Muscle of leg (tissue), 16 donors: ENCODE measurements at places on chromosomes 11 and 22. TPM values are rescaled to one million over a fixed set of nuclear protein-coding genes. Genes with fewer than 3 reads are reported as not detected.

The PLEKHA7 gene
- total RNA-seq = 2.6 TPM

DNA sequence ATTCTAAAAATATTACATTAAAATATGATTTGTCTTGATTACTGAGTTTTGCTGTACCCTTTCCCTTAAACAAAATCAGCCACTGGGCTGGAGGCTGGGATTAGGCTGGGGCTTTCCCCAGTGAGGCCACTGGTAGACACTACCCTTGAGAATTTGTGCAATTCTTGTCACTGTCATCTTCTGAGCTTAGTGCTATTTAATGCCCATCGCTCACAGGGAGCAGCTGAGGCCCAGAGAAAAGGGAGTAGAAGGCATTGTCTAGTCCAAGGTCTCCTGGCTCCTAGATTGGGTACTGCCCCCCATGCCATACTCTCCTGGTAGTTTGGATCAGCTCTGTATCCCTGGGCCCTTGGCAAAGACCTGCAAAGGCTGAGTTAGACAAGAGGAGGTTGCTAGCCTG lies 6.7 kb downstream of the CHRM1 start:
- no peak for DNase-seq
- peaks cover 2% of the 10 kb centered on the region for H3K4me1 ChIP-seq
- no peaks in the 10 kb centered on the region for H3K36me3 ChIP-seq
- H3K27me3 ChIP-seq = peaks cover 7% of the 10 kb centered on the region

The ARFIP2 gene
- 29.7 TPM for total RNA-seq

DNA sequence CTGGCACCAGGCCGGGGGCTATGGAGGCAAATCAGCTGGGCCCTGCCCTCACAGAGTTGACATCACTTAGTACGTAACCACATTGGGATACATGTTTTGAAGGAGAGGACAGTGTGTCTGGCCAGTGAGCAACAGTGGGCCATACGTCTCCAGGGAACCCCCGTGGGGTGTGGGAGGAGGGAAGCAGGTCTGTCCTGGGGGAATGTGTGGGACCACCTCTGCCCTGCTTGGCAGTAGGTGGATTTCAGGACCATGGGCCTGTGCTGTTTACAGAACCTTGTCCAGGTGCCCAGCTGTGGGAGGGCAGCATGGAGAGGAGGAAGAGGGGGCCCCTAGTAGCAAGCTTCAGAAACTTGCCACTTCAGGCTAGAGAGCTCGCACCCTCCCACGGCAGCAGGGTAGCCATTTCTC lies 21.0 kb downstream of the P2RY2 start:
- no peak for DNase-seq
- H3K27me3 ChIP-seq = no peaks in the 10 kb centered on the region
- no peak overlapping the region for H3K27ac ChIP-seq

DNA sequence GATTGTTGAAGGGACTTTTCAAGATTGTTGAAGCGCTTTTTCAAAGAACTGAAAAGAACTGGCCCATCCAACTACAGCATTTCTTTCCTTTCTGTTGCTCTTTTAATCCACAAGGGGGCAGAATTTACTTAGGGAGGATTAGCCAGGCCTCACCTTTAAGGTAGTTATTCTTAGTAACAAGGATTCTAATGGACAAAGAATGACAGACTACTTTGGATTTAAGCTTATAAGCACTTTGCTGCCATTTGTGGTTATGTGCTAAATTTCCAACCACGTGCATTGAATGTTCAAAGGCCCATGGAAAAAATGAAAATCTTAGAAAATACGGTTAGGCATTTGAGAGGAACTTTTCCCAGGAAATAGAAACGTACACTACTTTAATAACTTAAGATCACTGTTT lies 49.5 kb upstream of the HSPA8 start:
- H3K27me3 ChIP-seq = no peaks in the 10 kb centered on the region
- no peak overlapping the region for H3K27ac ChIP-seq
- peak; percentile 65 for DNase-seq
- H3K36me3 ChIP-seq = no peaks in the 10 kb centered on the region
- no peak overlapping the region for H3K4me3 ChIP-seq

The OR8J3 gene
- total RNA-seq = not detected

GRCh38 chr11:113201054-113201818 lies 113.1 kb upstream of the TTC12 start:
- peaks cover 7% of the 10 kb centered on the region for H3K36me3 ChIP-seq
- no peak overlapping the region for H3K27ac ChIP-seq
- peaks cover 10% of the 10 kb centered on the region for H3K4me1 ChIP-seq
- no peak for DNase-seq
- no peak overlapping the region for H3K4me3 ChIP-seq

The MCAM gene
- 146 TPM for total RNA-seq

The SHISAL1 gene
- total RNA-seq = 13.1 TPM

- H3K27ac ChIP-seq = no peak overlapping the region
- peaks cover 8% of the 10 kb centered on the region for H3K27me3 ChIP-seq
- no peaks in the 10 kb centered on the region for H3K4me1 ChIP-seq
- no peaks in the 10 kb centered on the region for H3K36me3 ChIP-seq
- no peak overlapping the region for H3K4me3 ChIP-seq
Measured at GRCh38 chr11:45386972-45387371, 100.8 kb upstream of the SYT13 start.

- no peaks in the 10 kb centered on the region for H3K27me3 ChIP-seq
- H3K4me3 ChIP-seq = no peak overlapping the region
- peak; percentile 7 for DNase-seq
- peaks cover 10% of the 10 kb centered on the region for H3K4me1 ChIP-seq
Measured at GRCh38 chr11:76561245-76561644, 109.3 kb downstream of the LRRC32 start.

DNA sequence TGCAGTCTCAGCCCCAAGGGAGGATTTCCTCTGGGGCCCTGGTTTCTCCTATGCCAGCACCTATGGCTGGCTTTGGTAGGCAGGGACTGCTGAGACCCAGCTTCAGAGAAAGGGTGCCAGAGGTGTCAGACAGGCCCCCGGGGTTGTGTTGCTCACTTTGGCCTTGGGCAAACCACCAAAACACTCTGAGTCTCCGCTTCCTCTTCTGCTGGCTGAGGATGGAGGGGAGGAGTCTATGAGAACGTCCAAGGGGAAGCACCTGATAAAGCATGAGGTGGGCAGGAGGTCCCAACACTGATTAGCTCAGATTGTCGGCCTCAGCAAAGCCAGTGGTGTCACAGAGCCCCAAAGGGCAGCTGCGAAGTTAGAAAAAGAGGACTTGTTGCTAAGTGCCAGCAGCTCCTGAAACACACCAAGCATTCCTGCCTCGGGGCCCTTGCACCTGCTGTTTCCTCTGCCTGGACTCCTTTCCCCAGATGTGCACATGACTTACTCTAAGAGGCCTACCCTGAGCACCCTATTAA lies 10.5 kb downstream of the SMTNL1 start:
- H3K4me1 ChIP-seq = peaks cover 19% of the 10 kb centered on the region
- H3K27me3 ChIP-seq = no peaks in the 10 kb centered on the region
- DNase-seq = no peak
- peaks cover 69% of the 10 kb centered on the region for H3K36me3 ChIP-seq

GRCh38 chr11:78190871-78191538 lies 2.3 kb downstream of the USP35 start:
- H3K4me1 ChIP-seq = peaks cover 49% of the 10 kb centered on the region
- no peak overlapping the region for H3K27ac ChIP-seq
- H3K27me3 ChIP-seq = peaks cover 5% of the 10 kb centered on the region
- no peak for DNase-seq
- peaks cover 2% of the 10 kb centered on the region for H3K36me3 ChIP-seq

DNA sequence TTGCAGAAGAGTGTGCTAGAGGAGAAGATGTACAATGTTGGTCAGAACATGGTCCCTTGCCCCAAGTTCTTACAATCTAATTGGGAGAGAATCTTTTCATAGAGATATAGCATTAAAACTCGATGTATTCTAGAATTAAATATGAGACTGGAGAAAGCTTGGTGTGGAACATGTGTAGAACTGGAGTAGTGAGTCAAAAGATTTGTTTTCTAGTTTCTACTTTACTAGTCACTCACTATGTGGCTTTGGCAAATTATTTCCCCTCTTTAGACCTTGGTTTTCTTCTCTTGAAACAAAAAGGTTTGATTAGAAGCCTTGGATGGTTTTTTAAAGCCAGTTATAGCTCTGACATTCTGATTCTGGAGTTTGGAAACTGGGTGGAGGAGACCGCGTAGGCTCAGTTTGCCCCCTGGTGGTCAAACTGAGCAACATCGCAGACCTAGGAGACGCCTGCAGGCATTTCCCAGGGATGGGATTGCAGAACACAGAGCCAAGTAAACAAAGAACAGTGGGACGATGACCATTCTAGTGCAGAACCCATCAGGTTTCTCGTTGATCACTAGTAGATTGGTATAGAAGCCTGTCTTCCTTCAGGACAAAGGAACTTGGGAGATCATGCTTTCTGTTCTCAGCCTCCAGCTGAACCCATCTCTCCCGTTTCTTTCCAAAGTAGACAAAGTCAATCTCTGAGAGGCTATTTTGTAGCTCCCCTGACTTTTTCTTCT lies 8.5 kb upstream of the CHRDL2 start:
- H3K27ac ChIP-seq = no peak overlapping the region
- DNase-seq = peak; percentile 74
- H3K27me3 ChIP-seq = no peaks in the 10 kb centered on the region
- H3K4me1 ChIP-seq = peaks cover 1% of the 10 kb centered on the region
